ENCODE measurements at places on chromosomes 6 and 20.
A peak's percentile ranks its signal among the peaks of the same experiment; 100 is the strongest.

DNA sequence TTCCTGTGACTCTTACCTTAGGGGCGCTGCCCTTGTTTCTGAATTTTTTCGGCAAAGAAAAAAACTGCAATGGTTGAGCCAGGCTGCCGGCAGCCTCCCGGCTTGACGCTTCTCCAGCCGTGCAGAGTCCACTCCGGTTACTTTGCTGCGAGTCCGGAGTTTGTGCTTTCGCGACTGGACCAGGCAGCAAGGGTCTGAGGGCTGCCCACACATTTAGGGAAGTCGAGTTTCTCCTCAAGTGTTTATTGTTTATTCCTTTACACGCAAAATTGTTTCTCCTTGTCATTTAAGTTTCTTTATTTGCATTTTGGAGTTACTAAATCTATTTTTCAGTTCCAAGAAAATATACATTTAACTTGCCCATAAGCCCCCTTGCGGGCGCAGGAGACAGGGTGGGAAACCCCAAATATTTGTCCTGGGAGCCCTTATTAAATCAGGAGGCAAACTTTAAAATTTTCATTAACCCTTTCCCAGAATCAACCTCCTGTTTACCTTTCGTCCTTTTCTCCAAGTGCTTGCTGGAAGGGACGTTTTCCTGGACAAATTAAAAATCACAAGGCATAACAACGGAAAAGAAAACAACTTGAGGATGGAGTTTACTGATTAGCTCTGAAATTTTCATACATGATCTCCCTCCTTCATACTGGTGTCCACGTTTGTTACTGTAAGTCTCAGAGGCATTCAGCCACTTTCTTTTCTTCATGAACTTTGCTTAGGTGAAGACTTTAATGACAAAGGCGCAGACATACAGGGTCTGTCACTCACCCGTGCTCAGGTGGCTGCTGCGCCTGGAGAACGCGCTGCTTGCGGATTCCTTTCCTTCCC is 1.7 kb upstream of the PDE10A start:
- DNase-seq = no peak

GRCh38 chr20:64051561-64052325 is 2.3 kb upstream of the SOX18 start:
- DNase-seq = peak; percentile 84

- no peak for DNase-seq
Observed at GRCh38 chr20:33733654-33734576, 2.1 kb downstream of the ZNF341 start.

DNA sequence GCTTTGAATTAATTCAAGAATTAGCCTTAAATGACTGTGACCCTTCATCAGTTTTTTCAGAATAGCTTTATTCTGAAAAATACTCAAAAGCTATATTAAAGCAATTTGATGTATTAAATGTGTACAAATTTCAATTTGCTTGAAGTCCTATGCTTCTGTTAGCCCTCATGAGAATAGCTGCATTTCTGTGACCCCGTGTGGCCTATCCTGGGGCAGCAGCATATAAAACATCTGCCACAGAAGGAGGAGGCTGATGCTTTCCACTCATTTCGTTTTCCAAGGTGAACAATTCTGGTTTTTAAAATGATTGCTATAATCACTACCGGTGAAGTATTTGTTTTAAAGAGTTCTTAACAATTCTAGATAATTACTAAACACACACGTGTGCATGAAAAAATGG is 360.3 kb downstream of the BTBD9 start:
- DNase-seq = no peak

DNA sequence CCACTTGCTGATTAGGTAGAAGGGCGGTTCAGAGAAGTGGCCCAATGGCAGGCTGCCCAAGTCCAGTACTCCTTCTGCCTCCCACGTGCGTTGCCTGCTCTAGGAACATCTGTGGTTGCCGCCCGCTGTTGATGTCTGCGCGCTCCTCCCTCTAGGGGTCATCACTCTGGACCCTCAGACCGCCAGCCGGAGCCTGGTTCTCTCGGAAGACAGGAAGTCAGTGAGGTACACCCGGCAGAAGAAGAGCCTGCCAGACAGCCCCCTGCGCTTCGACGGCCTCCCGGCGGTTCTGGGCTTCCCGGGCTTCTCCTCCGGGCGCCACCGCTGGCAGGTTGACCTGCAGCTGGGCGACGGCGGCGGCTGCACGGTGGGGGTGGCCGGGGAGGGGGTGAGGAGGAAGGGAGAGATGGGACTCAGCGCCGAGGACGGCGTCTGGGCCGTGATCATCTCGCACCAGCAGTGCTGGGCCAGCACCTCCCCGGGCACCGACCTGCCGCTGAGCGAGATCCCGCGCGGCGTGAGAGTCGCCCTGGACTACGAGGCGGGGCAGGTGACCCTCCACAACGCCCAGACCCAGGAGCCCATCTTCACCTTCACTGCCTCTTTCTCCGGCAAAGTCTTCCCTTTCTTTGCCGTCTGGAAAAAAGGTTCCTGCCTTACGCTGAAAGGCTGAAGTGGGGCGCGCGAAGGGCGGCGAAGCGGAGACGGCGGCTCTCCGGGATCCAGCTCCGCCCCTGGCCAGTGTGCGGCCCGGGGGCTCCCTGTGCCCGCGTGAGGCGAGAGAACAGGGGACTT is 8.5 kb downstream of the TRIM15 start:
- peak; percentile 84 for DNase-seq

DNA sequence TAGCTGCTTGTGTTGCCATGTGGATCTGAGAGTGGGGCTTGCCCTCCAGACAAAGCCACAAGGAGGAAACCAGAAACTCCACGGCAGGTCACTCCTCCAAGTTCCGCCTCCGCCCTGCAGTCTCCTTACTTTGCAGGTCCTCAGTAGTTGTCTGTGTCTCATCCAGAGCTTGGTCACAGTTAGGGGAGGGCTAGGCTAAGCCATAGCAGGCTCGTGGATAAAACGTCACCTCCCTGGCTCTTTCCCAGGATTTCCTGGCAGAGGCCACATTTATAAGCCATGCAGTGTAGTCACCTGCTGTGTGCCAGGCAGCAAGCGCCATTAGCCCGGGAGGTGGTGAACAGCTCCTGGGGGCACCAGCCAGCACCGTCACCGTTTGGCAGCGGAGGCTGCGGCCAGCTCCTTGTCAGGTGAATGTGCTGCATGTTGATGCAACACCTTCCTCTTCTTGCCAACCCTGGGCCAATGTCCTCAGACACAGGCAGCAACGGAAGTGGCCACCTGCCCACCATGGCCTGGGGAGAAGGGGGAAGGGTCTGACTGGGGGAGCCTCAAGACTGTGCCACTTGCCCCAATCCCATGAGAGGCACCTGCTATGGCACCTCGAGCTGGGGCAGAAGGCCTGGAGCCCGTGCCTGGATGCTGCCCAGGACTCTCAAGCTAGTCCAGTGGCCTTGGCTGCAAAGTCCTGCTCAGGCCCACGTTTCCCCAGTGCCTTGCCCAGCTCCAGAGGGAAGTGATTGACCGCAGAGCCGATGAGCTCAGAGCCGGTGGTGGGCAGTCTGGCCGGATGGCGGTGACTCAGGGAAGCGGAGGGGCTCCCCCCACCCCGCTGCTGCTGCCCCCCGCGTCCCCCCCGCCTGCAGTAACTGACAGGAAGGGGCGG is 39.0 kb upstream of the SLCO4A1 start:
- peak; percentile 87 for DNase-seq

DNA sequence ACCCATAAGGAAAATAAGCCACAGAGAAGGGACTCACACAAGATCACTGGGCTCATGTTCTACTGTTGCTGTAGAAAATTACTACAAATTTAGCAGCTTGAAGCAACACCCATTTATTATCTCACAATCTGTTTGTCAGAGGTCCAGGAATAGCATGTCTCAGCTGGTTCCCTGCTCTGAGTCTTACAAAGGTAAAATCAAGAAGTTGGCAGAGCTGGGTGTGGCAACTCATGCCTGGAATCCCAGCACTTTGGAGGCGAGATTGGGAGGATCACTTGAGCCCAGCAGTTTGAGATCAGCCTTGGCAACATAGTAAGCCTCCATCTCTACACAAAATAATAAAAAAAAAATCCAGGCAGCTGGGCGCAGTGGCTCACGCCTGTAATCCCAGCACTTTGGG is 28.5 kb upstream of the ZNF831 start:
- DNase-seq = no peak

GRCh38 chr6:71599359-71599758 is 287.0 kb upstream of the RIMS1 start:
- DNase-seq = no peak

- no peak for DNase-seq
Observed at GRCh38 chr20:34401741-34402455, 38.8 kb downstream of the ITCH start.

DNA sequence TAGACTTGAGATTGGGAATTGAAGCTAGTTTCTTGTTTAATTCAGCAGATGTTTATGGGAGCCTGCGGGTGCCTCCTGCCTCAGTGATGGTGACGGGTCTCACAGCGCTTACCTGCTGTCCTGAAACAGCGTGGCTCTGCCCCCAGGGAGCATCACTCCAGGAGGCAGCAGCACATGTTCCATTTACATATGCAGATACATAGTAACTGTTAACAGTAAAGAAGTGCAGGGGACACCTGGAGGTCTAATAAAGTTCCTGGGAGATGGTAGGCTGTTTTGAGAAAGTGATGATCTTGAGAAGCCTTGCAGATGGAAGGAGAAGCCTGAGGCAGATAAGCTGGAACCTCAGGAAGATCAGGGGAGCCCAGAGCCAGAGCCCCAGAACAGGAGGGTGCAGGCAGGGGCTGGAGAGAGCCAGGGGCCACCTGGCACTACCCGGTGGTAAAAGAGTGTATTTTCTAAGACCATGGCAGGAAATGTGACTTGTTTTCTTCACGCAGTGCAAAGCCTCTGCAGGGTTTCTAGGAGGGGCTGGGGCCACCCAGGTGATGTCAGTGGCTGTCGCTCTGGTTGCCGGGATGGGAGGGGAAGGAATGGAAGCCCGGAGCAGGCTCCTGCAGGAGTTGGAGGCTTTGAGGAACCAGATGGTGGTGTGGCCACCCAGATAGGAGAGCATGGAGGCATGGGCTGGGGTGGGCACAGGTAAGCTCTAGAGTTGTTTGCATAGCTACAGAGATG is 24.2 kb upstream of the KIF25 start:
- no peak for DNase-seq

GRCh38 chr20:48731536-48731935 is 96.3 kb downstream of the PREX1 start:
- no peak for DNase-seq

GRCh38 chr20:18743665-18744440 is 69.7 kb upstream of the SCP2D1 start:
- no peak for DNase-seq

DNA sequence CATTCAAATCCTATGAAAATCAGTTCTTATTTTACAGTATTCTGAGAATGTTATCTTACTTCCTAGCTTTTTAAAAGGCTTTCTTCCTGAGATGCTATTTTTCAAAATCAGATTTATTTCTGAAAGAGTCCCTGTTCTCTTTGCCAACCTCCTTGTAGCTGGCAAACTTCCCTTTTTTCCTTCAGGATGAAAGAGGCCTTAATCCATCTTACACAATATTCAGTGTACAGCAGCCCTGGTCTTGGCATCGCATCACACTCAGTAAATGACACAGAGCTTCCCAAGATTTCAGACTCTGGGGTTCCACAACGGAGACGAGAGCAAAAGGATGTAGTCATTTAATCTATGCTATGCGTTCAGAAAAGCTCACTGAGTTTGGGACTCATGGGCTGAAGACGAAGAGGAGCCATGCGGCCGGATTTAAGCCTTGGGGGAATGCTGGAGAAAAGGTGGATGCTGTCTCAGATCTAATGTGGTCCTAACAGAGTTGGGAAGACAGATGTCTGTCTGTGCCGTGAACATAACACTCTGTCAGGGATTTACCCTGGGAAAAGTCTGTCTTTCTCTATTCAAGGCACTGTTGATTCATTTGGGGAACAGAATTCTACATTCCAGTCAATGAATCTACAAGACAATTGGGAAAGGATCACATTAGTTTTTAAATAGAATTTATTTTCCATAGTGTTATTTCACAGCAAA is 616.4 kb upstream of the AGPAT4 start:
- no peak for DNase-seq

DNA sequence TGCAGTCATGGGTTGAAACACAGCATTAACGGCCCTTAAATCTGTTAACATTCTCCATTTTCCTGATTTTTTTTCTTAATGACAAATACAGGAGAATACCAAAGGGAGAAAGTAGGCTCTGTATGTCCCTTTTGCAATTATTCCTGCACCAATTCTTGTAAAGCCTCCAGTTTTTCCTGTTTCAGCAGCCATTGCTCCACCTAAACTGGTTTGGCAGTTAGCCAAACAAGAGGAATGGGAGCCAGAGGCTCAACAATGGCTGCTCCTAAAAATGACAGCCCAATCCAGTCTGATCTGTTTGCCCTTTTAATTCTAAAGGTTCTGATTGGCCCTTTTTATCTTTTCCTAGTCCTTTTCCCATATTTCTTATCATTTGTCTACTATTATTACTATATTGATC is 284.2 kb upstream of the SGK1 start:
- no peak for DNase-seq

- DNase-seq = no peak
Observed at GRCh38 chr6:35359744-35360348, 17.5 kb downstream of the PPARD start.

DNA sequence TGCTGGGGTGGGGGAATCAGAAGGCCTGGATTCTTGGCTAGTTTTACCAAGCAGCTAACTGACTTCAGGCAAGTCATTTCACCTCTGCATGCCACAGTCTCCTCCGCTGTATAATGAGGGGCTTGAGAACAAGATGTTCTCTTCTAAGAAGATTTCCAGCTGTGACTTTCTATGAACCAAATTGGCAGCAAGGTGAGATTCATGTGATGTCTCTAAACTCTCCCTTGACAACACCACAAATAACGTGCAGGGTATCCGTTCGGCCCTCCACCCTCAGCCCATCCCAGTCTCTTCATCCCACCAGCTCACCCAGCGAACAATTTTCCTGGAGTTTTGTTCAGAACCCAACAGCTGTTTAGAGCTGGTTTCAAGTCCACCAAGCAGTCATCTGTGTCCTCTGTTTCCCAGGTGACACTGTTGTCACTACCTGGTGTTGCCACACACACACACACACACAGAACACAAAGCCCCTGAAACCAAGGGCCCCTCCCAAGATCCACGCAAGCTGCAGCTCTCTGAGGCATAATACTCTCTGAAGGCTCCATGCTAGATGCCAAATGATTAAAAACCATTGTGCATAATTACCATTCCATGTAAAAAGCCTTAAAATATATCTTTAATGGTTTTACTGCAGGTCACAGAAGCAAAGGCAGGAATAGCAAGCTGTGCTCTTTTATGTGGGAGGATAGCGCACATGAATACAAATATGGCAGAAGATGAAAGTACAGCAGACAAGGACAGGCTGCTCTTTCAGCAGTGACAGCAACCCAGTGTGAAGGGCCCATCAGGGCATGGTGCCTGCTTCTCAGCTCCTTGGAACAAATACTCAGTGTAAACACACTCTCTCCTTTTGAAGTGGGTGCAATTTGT is 48.2 kb downstream of the ARHGAP18 start:
- DNase-seq = no peak

GRCh38 chr20:58718121-58718563 is 25.5 kb downstream of the NPEPL1 start:
- DNase-seq = peak; percentile 17

- DNase-seq = no peak
Observed at GRCh38 chr6:106300944-106301343, 24.6 kb downstream of the ATG5 start.
